ENCODE measurements at places on chromosomes 4 and X.
A peak's percentile ranks its signal among the peaks of the same experiment; 100 is the strongest.

DNA sequence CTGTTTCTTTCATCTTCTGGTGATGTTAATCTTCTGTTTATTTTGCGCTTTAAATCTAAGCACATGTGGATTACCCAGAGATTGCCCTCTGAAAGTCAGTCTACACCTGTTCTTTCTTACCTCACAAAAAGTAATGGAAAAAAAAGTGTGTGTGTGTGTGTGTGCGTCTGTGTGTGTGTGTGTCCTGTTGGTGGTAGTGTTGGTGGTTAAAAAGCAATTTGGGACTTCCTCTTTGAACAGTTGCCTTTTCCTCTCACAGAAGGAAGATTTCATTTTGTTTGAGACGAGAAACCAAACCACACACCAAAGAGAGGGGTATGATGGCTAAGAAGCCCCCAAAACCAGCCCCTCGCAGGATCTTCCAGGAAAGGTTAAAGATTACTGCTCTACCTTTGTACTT is at the start of gene STAP1:
Gene STAP1 (plus strand): TSS at position 235 of the 400 bp plus-strand sequence. CDS start 83 bp downstream, at position 318.
- no peaks in the 10 kb centered on the region for H3K27me3 ChIP-seq
- H3K36me3 ChIP-seq, result no peaks in the 10 kb centered on the region
- no peaks in the 10 kb centered on the region for H3K4me1 ChIP-seq
- H3K4me3 ChIP-seq, result no peak within 1 kb of the TSS

DNA sequence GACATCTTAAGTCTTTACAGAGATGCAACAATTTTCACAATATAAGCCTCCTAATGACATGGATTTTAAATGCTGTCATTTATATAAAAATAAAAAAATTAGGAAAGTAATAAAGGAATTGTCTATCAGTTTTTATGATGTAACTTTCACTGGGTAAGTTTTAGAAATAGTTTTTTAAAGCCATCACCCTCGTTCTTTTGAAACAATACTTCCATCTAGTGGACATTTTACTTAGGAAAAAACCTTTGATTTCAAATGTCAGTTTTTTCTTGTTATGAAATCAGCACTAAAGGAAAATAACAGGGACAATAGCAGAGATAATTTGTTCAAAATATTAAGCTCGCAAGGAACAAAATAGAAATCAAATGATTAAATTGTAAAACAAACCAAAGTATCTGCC is 24.3 kb upstream of the NDNF start:
- H3K4me1 ChIP-seq, result no peaks in the 10 kb centered on the region
- no peak overlapping the region for H3K27ac ChIP-seq
- H3K27me3 ChIP-seq, result no peaks in the 10 kb centered on the region

GRCh38 chr4:7390336-7390735 is 44.4 kb downstream of the PSAPL1 start:
- H3K4me3 ChIP-seq, result no peak overlapping the region
- no peak for DNase-seq
- H3K27me3 ChIP-seq, result peaks cover 10% of the 10 kb centered on the region
- H3K27ac ChIP-seq, result no peak overlapping the region
- H3K4me1 ChIP-seq, result no peaks in the 10 kb centered on the region
- no peaks in the 10 kb centered on the region for H3K36me3 ChIP-seq

GRCh38 chr4:104424989-104425388 is 69.7 kb downstream of the CXXC4 start:
- DNase-seq, result no peak
- H3K4me3 ChIP-seq, result peak overlapping the region; percentile 39
- H3K36me3 ChIP-seq, result no peaks in the 10 kb centered on the region
- peaks cover 8% of the 10 kb centered on the region for H3K4me1 ChIP-seq

DNA sequence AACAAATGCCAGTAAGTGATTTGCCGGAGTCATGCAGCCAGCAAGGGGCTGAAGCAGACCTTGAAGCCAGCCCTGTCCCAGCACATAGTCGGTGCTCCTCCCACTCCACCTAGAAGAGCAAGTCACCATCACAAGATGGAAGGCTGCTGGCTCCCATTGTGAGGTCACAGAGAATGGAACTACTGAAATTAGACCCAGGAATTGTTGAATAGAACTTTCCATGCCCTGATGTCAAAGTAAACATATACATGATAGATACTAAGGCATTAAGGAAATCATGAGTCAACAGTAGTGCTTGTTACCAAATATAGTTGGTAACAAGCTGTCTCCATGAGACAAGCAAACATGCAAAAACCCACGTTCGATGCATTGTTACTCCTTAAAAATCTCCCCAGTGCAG is 177.1 kb upstream of the MID1 start:
- no peaks in the 10 kb centered on the region for H3K27me3 ChIP-seq
- no peaks in the 10 kb centered on the region for H3K36me3 ChIP-seq
- H3K4me1 ChIP-seq, result no peaks in the 10 kb centered on the region
- H3K4me3 ChIP-seq, result no peak overlapping the region
- no peak for DNase-seq

- H3K27me3 ChIP-seq, result no peaks in the 10 kb centered on the region
- no peak for DNase-seq
- no peak overlapping the region for H3K4me3 ChIP-seq
- no peaks in the 10 kb centered on the region for H3K4me1 ChIP-seq
- no peak overlapping the region for H3K27ac ChIP-seq
- H3K36me3 ChIP-seq, result no peaks in the 10 kb centered on the region
Observed at GRCh38 chrX:70554081-70554480, 109.4 kb downstream of the DLG3 start.

DNA sequence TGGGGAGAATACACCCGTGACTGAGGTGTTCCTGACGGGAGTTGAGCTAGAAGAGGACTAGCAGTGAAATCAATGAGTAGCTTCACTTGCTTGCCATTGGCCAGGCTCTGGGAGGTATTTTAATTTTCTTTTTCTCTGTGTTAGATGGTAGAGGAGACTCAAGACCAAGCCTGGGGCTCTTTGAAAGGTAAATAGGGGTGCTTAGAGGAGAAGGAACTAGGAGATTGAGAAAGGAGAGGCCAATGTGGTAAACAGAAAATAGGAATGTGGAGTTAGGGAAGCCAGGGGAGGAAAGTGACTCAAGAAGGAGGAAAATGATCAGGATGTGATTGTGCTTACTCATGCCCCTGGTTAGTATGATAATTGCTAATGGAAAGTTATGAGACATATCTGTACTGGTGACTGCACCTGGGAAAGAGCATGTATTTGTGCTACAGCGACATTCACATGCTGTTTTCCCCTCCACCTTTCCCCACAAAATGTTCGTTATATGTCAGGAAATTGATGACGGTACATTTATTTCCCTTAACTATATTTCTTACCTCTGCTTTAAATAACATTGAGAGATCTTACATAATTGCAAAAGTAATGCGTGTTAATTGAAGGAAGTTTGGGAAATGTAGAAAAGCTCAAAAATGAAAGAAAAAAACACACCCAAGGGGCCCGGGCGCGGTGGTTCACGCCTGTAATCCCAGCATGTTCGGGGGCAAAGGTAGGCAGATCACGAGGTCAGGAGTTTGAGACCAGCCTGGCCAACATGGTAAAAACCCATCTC is 16.9 kb upstream of the LRBA start:
- H3K4me3 ChIP-seq, result no peak overlapping the region
- H3K27me3 ChIP-seq, result no peaks in the 10 kb centered on the region
- H3K4me1 ChIP-seq, result no peaks in the 10 kb centered on the region
- no peak overlapping the region for H3K27ac ChIP-seq

- H3K4me3 ChIP-seq, result no peak overlapping the region
- no peaks in the 10 kb centered on the region for H3K4me1 ChIP-seq
- H3K36me3 ChIP-seq, result no peaks in the 10 kb centered on the region
- DNase-seq, result no peak
- no peak overlapping the region for H3K27ac ChIP-seq
Observed at GRCh38 chr4:95377366-95377900, 171.3 kb downstream of the UNC5C start.

GRCh38 chr4:123676890-123677229 is 280.3 kb downstream of the SPRY1 start:
- H3K27ac ChIP-seq, result no peak overlapping the region
- no peaks in the 10 kb centered on the region for H3K27me3 ChIP-seq
- H3K4me3 ChIP-seq, result no peak overlapping the region

GRCh38 chr4:94508296-94508695 is 56.6 kb downstream of the PDLIM5 start:
- H3K4me3 ChIP-seq, result no peak overlapping the region
- H3K27ac ChIP-seq, result peak overlapping the region; percentile 57
- peaks cover 26% of the 10 kb centered on the region for H3K4me1 ChIP-seq
- no peak for DNase-seq
- no peaks in the 10 kb centered on the region for H3K36me3 ChIP-seq
- H3K27me3 ChIP-seq, result no peaks in the 10 kb centered on the region

DNA sequence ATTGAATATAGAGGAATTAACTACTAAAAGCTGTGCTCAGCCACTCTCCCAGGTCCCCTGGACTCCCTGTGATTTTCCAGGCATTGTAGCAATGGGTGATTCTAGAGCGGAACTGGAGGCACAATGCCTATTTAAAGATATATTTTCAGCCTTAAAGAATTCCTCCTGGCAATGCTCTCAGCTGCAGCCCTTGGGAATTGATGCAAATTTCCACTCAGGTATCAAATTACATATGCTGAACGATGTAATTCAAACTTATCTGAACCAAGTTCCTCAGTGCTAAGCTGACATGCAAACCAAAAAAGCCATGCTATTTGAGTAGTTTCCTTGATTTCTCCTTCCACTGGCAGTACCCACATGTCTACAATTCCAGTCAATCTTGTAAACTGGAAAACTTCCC is 86.3 kb upstream of the GABRA3 start:
- H3K4me1 ChIP-seq, result no peaks in the 10 kb centered on the region
- no peak overlapping the region for H3K27ac ChIP-seq
- H3K36me3 ChIP-seq, result no peaks in the 10 kb centered on the region
- no peak for DNase-seq
- H3K4me3 ChIP-seq, result no peak overlapping the region

- no peak overlapping the region for H3K4me3 ChIP-seq
- H3K4me1 ChIP-seq, result no peaks in the 10 kb centered on the region
- DNase-seq, result peak; percentile 49
- no peaks in the 10 kb centered on the region for H3K36me3 ChIP-seq
Observed at GRCh38 chr4:24174602-24175001, 284.8 kb upstream of the PPARGC1A start.

DNA sequence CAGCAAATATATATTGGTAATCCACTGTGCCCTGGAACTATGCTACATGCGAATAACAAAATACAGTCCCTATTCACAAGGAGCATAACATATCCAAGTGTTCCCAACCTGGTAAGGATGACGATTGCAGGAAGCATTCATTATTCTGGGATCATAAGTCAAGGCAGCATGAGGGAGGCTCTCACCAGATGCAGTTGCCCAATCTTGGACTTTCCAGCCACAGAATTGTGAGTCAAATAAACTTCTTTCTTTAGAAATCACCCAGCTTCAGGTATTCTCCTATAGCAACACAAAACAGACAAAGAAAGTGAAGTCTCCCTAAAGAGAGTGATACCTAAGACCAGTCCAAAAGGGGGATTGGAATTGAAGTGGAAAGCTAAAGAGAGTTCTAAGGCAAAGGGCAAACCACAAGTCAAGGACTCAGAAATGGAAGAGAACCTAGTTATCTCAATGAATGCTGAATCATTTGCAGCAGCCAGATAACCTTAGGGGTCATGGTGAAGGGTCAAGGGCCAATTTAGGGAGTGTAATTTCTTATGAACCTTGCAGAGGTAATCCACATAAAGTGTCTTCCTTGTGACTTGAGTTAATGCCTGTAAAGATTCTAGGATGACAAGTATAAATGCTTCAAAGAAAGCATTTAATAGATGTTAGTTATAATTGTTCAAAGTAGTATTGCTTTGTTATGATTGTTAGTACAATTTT is 103.1 kb upstream of the PCDH7 start:
- no peak overlapping the region for H3K4me3 ChIP-seq
- no peaks in the 10 kb centered on the region for H3K36me3 ChIP-seq
- no peak for DNase-seq
- H3K27me3 ChIP-seq, result no peaks in the 10 kb centered on the region

GRCh38 chr4:135735512-135735911 is 1533.9 kb upstream of the PABPC4L start:
- DNase-seq, result no peak
- no peaks in the 10 kb centered on the region for H3K4me1 ChIP-seq
- no peak overlapping the region for H3K27ac ChIP-seq
- no peak overlapping the region for H3K4me3 ChIP-seq
- H3K27me3 ChIP-seq, result no peaks in the 10 kb centered on the region

GRCh38 chr4:42654631-42655268 is 2.2 kb downstream of the ATP8A1 start:
- no peak overlapping the region for H3K27ac ChIP-seq
- peaks cover 43% of the 10 kb centered on the region for H3K4me1 ChIP-seq
- H3K27me3 ChIP-seq, result no peaks in the 10 kb centered on the region
- no peaks in the 10 kb centered on the region for H3K36me3 ChIP-seq

DNA sequence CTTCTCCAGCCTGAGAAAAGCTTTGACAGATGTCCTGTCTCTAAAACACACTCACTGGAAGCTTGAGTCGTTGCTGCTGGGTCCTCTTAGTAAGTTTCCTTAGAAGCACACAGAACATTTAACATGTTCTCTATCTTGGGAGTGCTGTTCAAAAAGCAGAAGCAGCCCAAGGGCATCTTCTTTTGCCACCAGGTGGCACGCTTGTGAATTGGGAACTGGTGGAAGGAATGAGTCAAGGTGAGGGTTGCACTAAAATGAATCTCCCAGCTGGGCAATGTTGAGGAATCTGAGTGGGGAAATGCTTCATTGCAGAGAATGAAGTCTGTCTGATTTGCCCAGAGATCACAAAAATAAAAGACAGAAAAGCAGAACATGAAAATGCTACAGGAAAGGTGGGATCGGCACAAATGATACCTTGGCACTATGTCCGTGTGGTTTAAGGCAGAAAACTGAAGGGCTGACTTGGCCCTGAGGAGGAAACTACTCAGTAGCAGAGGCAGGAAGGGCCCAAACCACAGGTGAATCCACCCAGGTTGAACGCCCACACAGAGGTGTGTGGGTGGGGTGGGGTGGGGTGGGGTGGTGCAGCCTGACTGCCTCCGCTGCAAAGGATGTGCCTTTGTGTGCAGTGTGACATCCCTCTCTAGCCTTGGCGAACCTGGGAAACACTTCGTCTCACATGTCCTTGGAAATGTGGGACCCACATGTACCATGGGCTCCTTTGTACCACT is 26.0 kb downstream of the KIT start:
- DNase-seq, result no peak
- H3K27me3 ChIP-seq, result no peaks in the 10 kb centered on the region
- no peaks in the 10 kb centered on the region for H3K36me3 ChIP-seq
- no peak overlapping the region for H3K27ac ChIP-seq

- H3K4me1 ChIP-seq, result no peaks in the 10 kb centered on the region
- no peaks in the 10 kb centered on the region for H3K36me3 ChIP-seq
- no peak for DNase-seq
Observed at GRCh38 chr4:13963601-13964000, 336.1 kb upstream of the BOD1L1 start.

DNA sequence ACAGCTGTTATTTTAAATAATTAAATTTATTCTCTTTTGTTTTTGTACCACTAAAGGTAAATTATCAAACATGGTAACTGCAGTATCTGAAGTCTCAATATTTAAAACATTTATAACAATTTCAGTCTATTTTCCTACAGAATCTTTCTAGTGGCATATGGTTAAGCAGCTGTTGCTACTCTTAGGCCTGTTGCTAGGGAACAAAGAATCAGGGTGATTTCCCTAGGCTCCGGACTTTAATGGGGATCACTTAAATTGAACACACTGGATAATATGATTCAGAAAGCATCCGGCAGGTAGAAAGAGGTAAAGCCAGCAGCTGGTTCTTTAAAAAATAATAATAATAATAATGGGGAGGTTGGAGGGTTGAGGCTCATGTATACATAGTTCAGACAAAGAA is 17.6 kb downstream of the FBXO8 start:
- H3K36me3 ChIP-seq, result peaks cover 8% of the 10 kb centered on the region
- H3K4me1 ChIP-seq, result peaks cover 5% of the 10 kb centered on the region
- H3K27me3 ChIP-seq, result no peaks in the 10 kb centered on the region

GRCh38 chr4:85445050-85445639 is 29.8 kb upstream of the ARHGAP24 start:
- H3K4me1 ChIP-seq, result no peaks in the 10 kb centered on the region
- no peaks in the 10 kb centered on the region for H3K36me3 ChIP-seq
- no peak for DNase-seq
- H3K4me3 ChIP-seq, result no peak overlapping the region
- H3K27ac ChIP-seq, result no peak overlapping the region

GRCh38 chr4:86579941-86580340 is 14.2 kb upstream of the PTPN13 start:
- peaks cover 5% of the 10 kb centered on the region for H3K4me1 ChIP-seq
- no peaks in the 10 kb centered on the region for H3K27me3 ChIP-seq

All from suprapubic skin (tissue), 4 donors.